Heart left ventricle (tissue), 16 donors: ENCODE measurements at places on chromosomes 16 and 17.
A peak's percentile ranks its signal among the peaks of the same experiment; 100 is the strongest.

DNA sequence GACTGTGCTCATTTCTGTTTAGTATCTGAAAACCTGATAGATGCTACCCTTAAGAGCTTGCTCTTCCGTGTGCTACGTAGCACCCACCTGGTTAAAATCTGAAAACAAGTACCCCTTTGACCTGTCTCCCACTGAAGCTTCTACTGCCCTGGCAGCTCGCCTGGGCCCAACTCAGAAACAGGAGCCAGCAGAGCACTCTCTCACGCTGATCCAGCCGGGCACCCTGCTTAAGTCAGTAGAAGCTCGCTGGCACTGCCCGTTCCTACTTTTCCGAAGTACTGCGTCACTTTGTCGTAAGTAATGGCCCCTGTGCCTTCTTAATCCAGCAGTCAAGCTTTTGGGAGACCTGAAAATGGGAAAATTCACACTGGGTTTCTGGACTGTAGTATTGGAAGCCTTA lies 18.9 kb downstream of the NTAN1 start:
- no peak overlapping the region for H3K4me3 ChIP-seq
- peaks cover 95% of the 10 kb centered on the region for H3K36me3 ChIP-seq

GRCh38 chr17:65055280-65055707 lies 1.2 kb downstream of the GNA13 start:
- peaks cover 4% of the 10 kb centered on the region for H3K36me3 ChIP-seq
- no peaks in the 10 kb centered on the region for H3K27me3 ChIP-seq
- DNase-seq: no peak

- no peaks in the 10 kb centered on the region for H3K27me3 ChIP-seq
- no peaks in the 10 kb centered on the region for H3K36me3 ChIP-seq
- H3K4me3 ChIP-seq: no peak overlapping the region
- no peak for DNase-seq
Measured at GRCh38 chr17:40065769-40066510, 3.2 kb downstream of the THRA start.

DNA sequence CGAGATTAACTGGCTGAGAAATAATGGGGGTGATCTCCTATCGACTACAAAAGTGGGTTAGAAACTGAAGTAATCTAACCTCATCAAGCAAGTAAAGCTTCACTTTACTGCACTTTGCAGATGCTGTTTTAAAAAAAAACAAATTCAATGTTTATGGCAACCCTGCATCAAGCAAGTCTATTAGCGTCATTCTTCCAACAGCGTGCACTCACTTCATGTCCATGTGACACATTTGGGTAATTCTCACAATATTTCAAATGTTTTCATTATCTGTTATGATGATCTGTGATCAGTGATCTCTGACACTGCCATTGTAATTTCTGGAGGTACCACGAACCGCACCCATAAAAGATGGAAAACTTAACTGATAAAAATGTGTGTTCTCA lies 70.8 kb downstream of the KANSL1 start:
- H3K27ac ChIP-seq: no peak overlapping the region
- no peaks in the 10 kb centered on the region for H3K36me3 ChIP-seq
- H3K4me3 ChIP-seq: no peak overlapping the region
- H3K27me3 ChIP-seq: no peaks in the 10 kb centered on the region
- DNase-seq: no peak

GRCh38 chr16:75265911-75266701 lies 14.7 kb upstream of the BCAR1 start:
- peak overlapping the region; percentile 76 for H3K4me3 ChIP-seq
- H3K27me3 ChIP-seq: no peaks in the 10 kb centered on the region
- peaks cover 43% of the 10 kb centered on the region for H3K4me1 ChIP-seq
- DNase-seq: peak; percentile 73
